ENCODE measurements at places on chromosomes 4 and X.

DNA sequence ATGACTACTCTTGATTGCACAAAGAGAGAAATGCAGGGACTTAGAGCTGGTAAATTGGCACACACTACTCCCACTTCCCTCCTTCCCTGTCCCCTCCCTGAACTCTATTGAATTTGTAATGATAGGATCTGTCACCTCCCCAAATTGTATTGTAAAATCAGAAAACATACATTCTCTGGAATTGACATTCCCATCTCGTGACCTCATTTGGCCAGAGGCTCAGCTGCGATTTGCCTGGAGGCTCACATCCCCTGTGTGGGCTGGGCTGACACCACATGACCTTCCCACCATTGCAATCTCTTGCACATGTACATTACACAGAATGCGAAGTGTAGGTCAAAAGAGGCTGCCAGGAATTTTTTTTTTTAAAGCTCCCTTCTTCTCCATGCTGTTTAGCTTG, 172.1 kb downstream of the MID1IP1 start:
- no peak for DNase-seq

GRCh38 chrX:31092970-31093638, 21.3 kb upstream of the FTHL17 start:
- DNase-seq: no peak

DNA sequence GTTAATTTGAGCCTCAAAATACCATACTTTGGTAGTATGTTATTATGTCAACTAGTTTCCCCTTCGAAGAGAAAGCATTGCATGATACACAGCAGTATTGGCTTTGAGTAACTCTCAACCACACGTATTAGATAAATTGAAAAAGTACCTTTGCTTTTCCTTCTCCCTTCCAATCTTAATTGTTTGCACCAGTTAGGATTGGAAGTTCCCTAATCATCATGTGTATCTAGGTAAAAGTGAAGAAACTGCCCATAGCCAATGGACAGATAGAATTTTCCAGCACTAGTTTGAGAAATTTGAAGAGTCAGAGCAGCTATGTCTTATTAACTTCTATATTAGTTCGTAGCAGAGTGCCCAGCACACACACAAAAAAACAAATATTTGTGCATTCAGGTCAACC, 241.3 kb downstream of the COX7B2 start:
- DNase-seq: no peak

DNA sequence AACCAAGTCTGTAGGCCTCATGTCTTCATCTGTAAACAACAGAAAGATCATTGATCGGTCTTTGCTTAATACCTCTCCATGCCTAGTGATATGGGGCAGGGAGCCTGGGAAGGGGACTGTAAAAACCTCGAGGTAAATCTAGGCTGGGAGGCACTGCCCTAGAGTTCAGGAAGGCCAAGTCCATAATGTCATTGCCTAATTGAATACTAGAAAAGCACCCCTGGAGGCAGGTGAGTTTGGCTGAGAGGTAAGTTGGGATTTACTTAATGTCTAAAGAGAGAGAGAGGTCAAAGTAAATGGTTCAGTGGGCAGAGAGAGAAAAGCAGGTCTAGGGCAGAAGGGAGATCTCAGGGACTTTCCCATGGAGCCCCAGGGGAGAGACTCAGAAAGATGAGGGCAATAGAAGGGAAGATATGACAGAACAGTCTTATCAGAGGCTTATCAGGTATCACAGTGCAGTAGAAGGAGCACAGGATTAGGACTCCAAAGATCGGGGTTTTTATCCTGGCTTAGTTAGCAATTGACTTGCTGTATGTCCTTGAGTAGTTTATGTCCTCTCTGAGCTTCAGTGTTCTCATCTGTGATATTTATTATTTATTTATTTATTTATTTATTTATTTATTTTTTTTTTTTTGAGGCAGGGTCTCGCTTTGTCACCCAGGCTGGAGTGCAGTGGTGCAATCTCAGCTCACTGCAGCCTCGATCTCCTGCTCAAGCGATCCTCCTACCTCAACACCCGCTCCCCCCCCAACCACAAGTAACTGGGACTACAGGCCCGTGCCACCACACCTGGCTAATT, 85.2 kb downstream of the SLC16A2 start:
- no peak for DNase-seq

GRCh38 chrX:50469206-50469605, 1.4 kb downstream of the DGKK start:
- DNase-seq: peak; percentile 46

DNA sequence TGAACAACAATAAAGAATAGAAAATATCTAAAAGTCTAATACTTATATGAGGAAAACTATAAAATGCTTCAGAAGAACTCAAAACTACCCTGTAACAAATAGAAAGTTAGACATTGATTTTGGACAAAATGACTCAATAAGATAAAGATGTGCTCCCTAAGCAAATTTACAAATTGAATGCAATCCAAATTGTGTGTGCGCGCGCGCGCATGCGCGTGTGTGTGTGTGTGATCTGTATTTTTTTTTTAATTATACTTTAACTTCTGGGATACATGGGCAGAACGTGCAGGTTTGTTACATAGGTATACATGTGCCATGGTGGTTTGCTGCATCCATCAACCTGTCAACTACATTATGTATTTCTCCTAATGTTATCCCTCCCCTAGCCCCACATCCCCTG, 320.8 kb upstream of the INTU start:
- DNase-seq: no peak

- no peak for DNase-seq
These were observed 17.6 kb downstream of the APBB2 start for GRCh38 chr4:41196633-41197332.

- no peak for DNase-seq
These were observed 80.7 kb upstream of the TMEM164 start for GRCh38 chrX:109922190-109922589.

- no peak for DNase-seq
These were observed 163.1 kb downstream of the LARP7 start for GRCh38 chr4:112800001-112800400.

GRCh38 chrX:153739754-153740486, 15.3 kb downstream of the ABCD1 start:
- no peak for DNase-seq

- DNase-seq: no peak
These were observed 10.2 kb downstream of the CCNG2 start for GRCh38 chr4:77167173-77167572.

GRCh38 chr4:43163101-43163792, 270.7 kb downstream of the GRXCR1 start:
- DNase-seq: no peak

DNA sequence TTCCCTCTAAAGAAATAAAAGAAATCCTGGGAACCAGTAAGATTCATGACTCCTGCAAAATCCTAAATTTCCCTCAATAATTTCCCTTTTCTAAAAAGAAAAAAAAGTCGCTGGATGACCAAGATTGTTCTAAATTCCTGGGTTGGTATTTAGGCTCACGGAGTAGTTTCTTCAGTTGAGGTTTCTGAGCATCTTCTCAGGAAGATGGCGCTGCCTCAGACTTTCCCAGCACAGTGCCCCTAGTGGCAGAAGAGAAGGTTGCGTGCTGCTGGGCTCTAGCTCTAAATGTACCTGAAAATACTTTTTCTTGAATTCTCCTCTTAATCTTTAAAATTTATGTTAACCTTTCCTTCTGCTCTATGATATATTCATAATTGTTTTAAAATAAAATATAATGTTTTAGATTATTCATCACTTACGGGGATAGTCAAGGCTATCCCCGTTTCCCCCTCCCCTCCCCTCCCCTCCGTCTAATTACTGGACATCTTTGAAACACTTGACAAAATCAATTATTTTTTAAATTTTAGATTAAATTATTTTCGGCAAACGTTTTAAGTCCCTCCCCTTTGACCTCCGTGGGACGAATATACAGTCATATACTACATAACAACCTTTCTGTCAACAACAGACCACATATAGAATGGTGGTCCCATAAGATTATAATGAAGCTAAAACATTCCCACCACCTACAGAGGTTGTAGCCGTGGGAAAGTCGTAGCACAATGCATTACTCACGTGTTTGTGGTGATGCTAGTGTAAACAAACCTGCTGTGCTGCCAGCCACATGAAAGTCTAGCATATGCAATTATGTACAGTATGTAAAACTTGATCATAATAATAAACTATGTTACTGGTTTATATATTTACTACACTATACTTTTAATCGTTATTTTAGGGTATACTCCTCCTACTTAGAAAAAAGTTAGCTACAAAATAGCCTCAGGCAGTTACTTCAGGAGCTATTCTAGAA, 41.0 kb upstream of the GATB start:
- no peak for DNase-seq

- no peak for DNase-seq
These were observed 1104.2 kb upstream of the IGFBP7 start for GRCh38 chr4:58214376-58214775.

DNA sequence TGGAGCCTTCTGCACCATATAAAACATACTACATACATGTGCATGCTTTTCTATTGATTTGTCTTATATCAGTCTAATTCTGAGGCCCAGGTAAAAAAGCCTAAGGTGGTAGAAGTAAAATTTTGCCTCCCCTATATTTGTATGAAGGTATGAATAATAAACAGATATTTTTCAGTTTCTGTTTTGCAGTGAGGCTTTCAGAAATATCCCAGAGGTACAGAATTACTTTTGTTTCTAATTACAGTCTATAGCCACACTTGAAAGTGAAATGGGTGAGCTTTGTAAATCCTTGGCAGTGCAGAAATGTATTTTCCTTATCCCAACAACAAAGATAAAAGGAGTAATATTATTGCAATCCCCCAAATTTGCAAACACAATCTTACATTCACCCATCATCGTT, 59.5 kb downstream of the DDX60 start:
- DNase-seq: no peak

DNA sequence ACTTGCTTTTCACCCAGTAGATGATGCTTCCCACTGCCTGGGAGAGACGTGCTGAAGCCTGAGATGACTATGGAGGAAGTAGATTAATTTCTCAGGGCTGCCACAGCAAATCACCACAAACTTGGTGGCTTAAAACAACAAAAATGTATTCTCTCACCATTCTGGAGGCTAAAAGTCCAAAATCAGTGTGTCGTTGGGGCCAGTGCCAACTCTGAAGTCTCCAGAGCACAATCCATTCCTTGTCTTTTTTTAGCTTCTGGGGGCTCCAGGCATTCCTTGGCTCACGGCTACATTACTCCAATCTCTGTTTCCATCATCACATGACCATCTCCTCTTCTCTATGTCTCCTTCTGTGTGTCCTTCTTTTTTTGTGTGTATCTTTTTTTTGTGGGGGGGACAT, 105.8 kb upstream of the C1QTNF7 start:
- DNase-seq: no peak

DNA sequence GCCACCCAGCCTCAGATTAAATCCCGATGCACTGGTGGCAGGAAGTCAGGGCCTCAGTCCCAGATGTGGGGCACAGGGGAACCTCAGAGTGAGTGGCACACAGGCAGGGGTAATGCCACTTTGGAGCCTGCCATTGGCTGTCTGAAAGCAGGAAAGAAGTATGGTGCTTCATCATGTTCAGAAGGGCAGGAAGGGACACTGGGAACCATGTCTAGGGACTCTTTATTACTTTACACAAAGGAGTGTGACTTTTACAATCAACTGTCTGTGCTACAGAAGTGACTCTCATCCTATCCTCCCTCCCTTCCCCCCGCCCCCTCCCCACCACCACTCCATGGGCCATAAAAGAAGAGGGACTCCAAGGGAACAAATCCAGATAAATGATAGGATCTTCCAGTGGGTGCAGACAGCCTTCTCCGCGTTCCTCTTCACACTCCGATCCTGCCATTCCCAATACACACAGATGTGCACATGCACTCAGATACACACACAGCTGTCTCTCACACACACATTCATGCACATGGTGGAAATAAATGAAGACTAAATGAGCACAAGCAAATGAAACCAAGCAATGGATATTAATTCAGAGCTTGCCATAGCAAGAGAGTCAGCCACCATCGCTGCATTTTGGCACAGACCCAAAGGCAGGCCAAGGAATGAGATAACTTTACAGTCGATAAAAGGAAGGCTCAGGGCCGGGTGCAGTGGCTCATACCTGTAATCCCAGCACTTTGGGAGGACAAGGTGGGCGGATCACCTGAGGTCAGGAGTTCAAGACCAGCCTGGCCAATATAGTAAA, 2.5 kb upstream of the TMEM154 start:
- no peak for DNase-seq

DNA sequence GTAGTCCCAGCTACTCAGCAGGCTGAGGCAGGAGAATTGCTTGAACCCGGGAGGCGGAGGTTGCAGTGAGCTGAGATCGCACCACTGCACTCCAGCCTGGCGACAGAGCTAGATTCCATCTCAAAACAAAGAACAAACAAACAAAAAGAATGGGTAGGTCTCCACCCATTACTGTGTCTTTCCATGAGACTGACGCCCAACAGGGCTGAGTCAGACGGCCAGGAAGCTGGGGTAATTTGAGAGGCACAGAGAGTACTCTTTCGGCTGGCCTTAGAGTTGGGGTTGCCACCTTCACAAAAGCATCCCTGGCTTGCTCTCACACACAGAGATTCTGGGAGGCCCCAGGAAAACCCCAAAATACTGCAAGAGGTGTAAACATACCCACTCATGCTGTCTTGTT, 72.0 kb upstream of the DHRSX start:
- no peak for DNase-seq

- no peak for DNase-seq
These were observed 107.3 kb upstream of the MYOZ2 start for GRCh38 chr4:119028296-119028695.

DNA sequence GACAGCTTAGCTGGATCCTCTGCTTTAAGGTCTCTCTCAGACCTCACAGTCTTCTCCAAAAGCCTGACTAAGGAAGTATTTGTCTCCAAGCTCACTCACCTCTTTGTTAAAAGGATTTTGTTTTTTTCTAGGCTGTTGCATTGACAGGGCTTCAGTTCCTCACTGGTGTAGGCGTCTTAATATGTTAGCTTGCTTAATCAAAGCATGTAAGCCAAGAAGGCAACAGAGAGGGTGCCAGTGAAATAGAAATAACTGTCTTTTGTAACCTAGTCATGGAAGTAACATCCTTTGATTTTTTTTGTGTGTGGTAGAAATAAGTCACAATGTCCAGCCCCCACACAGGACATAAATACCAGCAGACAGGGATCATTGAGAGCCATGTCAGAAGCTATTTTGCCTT, 58.8 kb downstream of the FIP1L1 start:
- DNase-seq: no peak

- no peak for DNase-seq
These were observed at the start of gene TREX2 for GRCh38 chrX:153445856-153446635. Gene TREX2, minus strand, starts transcription at chrX:153446056. Its CDS starts 626 bp downstream, at chrX:153445430.

DNA sequence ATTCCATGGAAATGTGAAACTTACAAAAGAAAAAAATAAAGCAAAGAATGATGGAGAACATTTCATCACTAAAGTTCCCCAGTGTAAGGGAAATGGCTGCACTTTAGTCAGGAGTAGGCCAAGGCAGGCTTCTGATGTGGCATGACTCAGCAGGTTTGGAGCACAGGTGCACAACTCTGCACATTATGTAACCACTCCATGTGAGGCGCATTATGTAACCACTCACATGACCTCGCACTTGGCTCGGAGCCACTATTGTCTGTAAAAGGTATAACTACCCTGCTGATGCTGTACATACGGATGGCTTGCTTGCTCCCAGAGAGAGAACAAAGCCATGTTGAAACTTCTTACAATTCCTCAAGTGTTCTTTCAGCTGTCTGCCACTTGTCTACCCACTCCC, 727.6 kb downstream of the TRAM1L1 start:
- no peak for DNase-seq
